ENCODE measurements at places on chromosomes 6 and 20.

- DNase-seq, result no peak
These were observed 1.2 kb downstream of the HIVEP1 start for GRCh38 chr6:12013307-12013719.

GRCh38 chr6:156182356-156182755, 594.8 kb upstream of the ARID1B start:
- DNase-seq, result no peak

- DNase-seq, result no peak
These were observed 75.1 kb downstream of the IRAK1BP1 start for GRCh38 chr6:78942446-78942845.

DNA sequence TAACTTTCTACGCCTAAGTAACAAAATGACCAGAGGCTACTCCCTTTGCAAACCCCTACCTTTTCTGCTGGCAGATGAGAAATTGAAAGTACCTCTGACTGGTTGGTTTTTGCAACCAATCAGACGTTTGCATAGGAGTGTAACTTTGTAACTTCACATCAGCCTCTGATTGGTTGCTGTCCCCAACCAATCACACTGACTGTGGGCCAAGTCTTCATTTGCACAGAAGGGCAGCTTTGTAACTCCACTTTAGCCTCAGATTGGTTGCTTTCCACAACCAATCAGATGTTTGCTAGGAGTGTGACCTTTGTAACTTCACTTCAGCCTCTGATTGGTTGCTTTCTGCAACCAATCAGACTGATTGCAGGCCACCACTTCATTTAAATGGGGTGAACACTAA, 89.1 kb downstream of the ME1 start:
- DNase-seq, result no peak

DNA sequence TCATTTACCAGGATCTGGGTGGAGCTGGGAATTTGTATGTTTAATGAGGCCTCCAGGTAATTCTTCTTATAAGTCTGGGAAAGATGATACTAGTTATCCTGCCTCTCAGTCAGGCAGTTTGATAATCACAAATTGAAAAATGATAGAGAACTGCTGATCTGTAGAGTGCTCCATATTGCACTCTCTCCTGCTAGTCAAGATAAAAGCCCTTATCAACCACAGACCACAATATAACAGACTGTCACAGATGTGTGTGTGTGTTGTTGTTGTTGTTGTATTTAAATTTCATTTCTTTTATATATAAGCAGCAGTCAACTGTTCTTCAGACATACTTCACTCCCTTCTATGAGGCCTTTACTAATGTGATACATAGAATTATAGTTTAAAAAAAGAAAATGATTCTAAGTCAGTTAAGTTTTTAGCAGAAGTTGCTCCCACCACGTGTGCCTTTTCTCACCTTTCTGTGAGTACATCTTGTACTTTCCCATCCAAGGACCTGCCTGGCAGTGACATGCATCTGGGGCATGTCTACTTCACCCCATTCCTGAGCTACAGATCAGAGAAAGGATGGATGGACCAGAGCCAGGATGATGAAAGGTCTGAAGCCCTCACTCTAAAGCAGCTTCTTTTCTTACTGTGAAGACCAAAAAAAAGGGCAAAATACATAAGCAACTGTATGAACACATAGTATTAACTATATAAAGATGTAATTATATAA, 29.8 kb downstream of the TENT5A start:
- DNase-seq, result no peak

- DNase-seq, result no peak
These were observed 96.3 kb upstream of the AFDN start for GRCh38 chr6:167730441-167730840.

DNA sequence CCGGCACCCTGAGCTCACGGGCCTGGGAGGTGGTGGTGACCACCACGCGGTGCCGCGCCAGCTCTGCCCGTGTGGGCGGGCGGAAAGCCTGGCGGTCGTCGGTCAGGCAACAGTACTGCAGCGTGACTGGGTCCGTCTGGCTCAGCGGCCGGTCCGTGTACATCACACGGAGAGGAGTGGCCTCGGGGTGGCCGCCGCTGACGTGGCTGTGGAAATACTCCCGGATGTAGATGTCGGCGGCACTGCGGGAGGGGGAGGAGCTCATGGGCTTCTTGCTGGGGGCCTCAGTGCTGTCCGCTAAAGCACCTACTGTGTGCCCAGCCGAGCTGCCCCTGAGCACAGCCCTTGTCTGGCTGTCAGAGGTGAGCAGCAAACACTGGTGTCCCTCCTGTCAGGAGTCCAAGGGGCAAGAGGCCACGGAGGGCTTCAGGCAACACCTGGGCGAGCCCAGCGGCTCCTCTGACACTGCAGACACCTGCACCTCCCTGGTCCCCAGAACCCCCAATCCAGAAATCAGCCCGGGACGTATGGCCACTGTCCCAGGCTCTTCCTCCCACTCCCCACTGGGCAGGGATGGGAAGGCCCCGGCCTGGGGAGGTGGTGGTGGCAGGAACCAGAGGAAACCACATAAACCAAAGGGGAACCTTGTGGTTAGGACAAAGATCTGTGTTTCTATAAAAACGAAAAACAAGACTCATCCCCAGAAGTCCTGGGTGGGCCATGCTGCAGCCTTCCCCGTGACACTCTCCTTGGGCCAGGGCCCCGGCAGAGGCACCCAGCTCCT, 6.5 kb downstream of the HELZ2 start:
- peak; percentile 46 for DNase-seq

- no peak for DNase-seq
These were observed 209.0 kb downstream of the SIM1 start for GRCh38 chr6:100255701-100256100.

Data from activated CD4-positive, alpha-beta T cell treated with anti-CD3 and anti-CD28 coated beads, Interleukin-2, amount 50 U/mL, for 1 hour (primary cell).